ENCODE measurements at places on chromosomes 2 and 18.
A peak's percentile ranks its signal among the peaks of the same experiment; 100 is the strongest.

DNA sequence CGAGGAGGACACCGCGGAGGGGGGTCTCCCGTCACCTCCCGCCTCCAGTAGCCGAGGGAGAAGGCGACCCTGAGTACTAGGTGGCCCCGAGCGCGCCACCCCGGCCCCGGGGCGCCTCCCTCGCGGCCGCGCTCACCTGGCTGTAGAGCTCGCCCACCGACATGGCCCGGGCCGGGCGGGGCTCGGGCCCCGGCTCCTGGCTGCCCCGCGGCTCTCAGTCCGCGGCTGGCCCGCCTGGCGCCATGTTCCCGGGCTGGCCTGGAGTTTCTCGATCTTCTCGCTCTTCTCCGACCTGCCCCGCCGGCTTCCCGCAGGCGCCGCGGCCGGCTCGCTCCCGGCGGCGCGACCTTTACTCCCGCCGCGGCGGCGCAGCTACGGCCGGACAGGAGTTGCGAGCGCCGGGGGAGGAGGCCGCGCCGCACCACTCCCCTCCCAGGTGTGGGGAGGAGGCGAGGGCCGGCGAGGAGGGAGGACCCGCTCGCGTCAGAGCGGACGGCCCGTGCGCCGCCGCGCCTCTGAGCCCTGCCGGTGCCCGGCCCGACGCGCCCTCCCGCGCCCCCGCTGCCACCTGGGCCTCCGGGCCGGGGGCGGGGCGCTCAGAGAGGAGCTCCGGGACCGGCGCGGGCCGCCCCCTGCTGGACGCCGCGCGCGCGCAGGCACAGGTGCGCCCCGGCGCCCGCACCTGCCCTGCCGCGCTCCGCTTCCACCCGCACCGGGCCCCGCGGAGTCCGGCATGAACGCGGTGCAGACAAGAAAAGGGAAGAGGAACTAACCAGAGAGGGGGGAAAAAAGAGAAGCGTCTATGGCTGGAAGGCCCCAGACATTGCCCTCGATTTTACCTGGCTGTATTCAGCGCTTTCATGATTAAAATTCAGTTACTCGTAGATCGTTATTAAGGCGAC lies at the start of gene MYO5B:
Gene MYO5B (minus strand): TSS at position 517 of the 902 bp plus-strand sequence. CDS start 354 bp downstream, at position 163.
- DNase-seq: peak; percentile 82

DNA sequence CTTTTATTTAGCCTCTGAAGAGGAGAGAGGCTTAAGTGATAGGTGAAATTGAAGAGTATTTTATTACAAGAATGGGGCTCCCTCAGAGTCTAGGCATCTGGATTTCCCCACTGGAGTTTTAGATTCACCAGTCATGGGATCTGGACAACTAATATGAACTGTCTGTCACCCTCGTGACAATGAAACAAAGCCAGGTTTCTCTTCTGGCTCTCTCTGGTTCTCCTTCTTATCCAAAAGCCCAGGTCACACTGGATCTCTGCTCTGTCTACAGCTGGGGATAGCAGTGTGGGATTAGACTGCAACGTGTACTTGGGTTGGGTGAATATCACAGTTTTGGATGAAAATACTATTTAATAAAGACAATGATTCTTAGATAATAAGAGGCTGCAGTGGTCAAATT lies 31.2 kb downstream of the LHCGR start:
- no peak for DNase-seq

DNA sequence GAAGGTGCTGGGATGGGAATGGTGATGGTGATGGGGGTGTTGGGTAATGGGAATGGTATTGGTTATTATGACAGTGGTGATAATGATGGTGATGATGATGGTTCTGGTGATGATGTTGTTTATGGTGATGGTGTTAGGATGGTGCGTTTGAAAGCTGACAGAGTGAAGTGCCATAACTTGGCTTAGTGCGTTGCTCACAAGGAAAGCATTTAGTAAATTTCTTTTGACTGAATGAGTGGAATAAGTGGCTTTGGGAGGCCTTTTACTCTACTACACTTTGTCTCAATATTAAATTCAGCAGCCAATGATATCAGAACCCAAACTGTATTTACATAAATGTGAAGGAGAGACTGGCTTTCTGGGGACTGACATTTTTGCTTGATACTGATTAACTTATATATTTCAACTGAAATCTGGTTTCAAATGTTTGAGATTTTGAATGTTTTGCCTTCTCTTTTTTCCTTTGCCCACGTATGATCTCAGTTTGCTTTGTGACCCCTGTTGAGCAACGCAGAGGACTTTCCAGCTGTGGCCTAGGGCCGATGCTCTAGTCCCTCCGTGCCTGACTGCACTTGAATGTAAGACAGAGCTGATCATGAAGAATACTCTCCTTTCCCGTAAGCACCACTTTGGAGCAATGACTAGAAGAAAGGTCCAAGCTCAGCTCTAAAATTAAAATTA lies 128.5 kb upstream of the SH3BP4 start:
- no peak for DNase-seq

GRCh38 chr2:45172760-45173392 lies 163.6 kb upstream of the SIX2 start:
- no peak for DNase-seq

- no peak for DNase-seq
Measured at GRCh38 chr18:3528231-3528630, 78.3 kb downstream of the TGIF1 start.

- DNase-seq: peak; percentile 92
Measured at GRCh38 chr2:40666398-40666797, 214.5 kb upstream of the SLC8A1 start.

- no peak for DNase-seq
Measured at GRCh38 chr2:168465594-168465993, 9.5 kb downstream of the CERS6 start.

DNA sequence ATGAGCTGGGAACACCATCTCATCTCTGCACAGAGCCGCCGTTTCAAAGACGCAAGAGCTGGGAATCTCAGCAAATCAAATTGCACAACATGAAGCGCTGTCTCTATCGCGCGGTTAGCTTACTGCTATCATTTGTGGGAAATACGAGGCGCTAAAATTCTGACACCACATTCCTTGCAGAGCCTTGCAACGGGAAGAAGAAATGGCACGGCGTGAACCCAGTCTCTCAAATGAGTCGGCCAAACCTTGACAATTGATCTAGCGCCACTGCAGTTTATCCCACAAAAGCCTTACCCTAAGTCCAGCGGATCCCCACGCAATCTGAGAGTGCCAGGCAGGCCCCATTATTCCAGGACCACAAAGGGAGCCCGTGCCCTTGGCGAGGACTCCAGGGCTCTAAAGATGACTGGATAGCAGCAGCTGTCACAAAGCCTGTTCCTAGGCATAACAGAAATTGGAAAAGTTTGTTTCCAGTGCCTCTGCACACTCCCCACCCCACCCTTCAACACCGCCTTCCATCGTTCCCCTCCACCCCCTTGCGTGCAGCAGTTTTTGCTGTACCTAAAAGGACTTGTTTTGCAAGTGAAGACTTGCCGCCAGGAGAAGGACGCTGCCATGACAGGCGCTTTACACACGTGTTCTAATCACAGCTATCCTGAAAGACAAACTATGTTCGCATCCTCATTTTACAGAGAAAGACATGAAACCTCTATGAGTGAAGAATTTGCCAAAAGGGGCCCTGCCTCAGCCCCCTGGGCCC lies 252.4 kb downstream of the EIPR1 start:
- no peak for DNase-seq

DNA sequence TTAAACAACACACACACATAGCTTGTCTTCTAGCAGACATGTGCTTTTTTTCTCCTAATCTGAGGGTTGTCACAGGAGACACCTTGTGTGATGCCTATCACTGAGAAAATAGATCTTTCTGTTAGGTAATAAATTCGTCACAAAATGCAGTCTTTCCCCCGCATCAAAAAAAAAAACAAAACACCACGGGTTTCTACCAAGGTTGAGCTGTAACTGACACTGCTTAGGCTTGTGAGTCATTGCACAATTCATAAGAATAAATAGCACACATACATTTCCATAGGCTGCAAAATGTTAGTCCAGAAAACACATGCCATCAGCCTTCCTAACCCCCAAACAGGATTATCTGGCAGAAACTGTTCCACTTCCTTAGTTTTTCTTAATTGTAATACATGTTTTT lies 6.5 kb downstream of the TMEM163 start:
- no peak for DNase-seq

- DNase-seq: no peak
Measured at GRCh38 chr18:11544060-11544633, 65.2 kb upstream of the SLC35G4 start.

GRCh38 chr2:150938527-150938926 lies 323.1 kb downstream of the RBM43 start:
- no peak for DNase-seq

- no peak for DNase-seq
Measured at GRCh38 chr2:102168026-102168771, 18.6 kb upstream of the IL1RL2 start.

DNA sequence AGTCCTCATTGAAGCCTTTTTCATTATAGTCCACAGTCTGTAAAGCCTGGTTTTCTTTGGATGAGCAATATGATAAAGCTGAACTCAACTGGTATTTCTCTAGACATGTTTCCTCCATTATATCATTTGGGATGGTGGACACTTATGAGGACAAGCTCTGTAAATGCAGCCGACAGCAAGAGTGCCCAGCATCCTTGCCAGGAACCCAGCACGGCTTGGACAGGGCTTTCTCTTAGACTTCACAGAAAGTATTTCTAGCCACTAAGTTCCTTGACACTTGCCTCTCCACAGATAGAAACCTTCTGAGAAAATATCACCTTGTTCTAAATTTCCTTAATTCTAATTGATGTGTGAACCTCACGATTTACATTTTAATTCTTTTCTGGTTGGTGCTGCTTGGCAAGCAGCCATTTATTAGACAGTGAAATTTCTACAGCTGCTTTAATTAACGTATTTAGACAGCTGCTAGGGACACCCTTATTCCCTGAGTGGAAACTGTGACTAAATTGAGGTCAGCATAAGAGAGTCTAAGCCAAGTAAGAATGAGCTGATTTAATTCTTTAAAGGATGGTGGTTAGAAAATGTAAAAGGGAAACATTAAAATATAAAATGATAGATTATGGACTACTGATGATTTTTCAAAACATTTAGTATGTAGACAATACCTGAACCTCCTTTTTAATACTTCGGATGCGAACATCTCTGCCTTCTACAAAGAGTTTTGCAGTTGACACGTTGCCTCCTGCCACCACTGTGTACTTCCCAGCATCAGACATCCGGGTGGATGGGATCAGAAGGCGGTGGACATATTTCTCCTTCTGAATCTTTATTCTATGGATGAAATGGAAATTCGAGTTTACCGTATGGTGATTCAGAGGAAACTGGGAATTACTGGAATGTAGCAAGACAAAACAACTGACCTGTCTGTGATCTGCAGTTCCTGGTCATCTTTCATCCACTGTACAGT lies 39.8 kb downstream of the TTN start:
- no peak for DNase-seq

GRCh38 chr2:104923665-104924064 lies 69.8 kb downstream of the POU3F3 start:
- no peak for DNase-seq

- no peak for DNase-seq
Measured at GRCh38 chr2:65658881-65659280, 226.5 kb upstream of the SPRED2 start.

GRCh38 chr18:27110319-27110718 lies 74.8 kb downstream of the CHST9 start:
- DNase-seq: no peak

DNA sequence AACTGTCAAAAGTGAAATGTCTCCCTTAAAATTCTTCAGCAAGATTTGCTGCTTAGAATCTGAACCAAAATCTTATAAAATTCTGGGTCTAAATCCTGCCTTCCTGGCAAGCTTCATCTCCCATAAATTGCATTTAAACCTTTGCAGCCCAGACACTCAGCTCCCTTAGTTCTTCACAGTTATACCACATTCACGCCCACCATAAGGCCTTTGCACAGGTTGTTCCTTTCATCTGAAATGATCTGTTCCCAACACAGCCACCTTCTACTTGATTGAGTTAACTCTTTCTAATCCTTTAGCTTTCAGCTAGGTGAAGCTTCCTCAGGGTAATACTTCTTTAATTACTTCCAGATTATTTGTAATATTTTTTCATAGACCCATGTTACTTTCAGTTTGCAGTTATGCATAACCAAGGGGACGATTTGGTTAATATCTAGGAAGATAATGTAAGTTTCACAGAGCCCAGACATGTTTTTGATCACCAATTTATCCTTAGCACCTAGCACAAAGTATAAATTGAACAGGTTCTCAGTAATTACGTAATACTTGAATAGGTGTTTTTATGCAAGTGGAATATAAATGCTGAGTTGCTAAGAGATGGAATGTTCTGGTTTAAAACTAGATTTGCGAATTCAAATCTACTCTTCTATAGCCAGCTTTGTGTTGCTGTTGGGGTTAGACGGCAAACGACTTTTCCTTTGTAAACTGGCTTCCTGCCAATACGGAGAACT lies 779.7 kb upstream of the PKDCC start:
- DNase-seq: no peak

DNA sequence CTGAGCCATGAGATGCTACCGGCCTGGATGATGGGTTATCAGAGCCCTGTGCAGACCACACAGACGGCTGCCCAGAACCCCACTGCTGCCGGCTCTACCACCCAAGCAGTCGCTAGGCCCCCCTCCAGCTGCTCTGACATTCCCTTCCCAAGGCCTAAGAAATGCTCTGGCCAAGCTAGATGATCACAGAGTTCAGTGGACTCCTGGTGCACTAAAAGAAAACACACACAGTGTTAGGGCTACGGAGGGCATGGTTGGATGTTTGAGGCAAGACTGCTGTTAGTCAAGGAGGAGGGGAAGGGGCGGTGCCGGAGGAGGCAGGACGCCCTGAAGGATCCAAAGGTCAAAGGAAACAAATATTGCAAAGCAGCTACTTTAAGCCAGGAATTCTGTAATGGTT lies 174.5 kb downstream of the MYCN start:
- peak; percentile 63 for DNase-seq

- no peak for DNase-seq
Measured at GRCh38 chr2:72889991-72890390, 2.8 kb downstream of the SPR start.

DNA sequence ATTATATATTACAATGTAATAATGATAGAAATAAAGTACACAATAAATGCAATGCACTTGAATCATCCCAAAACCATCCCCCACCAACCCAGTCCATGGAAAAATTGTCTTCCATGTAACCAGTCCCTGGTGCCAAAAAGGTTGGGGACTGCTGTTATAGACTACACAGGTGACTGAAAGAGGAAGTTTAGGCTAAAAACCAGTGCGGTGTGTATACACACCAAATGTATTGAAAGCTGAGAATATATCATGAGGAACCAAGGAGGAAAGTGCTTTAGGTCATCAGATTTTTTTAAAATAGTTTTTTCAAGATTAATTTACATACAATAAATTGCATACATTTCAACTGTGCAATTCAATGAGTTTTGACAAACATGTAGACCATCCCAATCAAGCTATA lies 20.5 kb upstream of the C1D start:
- DNase-seq: no peak
